T follicular helper cell (primary cell): ENCODE measurements at places on chromosomes 3 and 15.
A peak's percentile ranks its signal among the peaks of the same experiment; 100 is the strongest.

- no peak for DNase-seq
Observed at GRCh38 chr15:52523647-52524046, 5.0 kb downstream of the MYO5A start.

- DNase-seq, result no peak
Observed at GRCh38 chr15:98155356-98155755, 194.9 kb downstream of the ARRDC4 start.

DNA sequence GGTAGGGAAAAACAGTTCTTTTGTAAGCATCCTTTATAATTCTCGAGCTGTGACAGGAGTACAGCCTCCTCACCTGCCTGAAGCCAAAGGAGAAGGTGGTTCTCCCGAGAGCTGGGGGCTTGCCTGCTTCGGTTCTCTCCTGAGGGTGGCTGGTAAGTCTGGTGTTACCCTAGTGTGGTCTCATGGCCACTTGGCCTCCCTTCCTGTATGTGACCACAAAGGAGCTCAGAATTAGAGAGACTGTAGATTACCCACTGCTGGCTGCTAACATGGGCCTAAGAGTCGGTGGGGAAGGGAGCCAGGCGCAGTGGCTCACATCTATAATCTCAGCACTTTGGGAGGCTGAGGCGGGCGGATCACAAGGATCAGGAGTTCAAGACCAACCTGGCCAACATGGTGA is 12.6 kb downstream of the PDHB start:
- DNase-seq, result no peak

- no peak for DNase-seq
Observed at GRCh38 chr3:193940526-193940925, 195.4 kb upstream of the HES1 start.

DNA sequence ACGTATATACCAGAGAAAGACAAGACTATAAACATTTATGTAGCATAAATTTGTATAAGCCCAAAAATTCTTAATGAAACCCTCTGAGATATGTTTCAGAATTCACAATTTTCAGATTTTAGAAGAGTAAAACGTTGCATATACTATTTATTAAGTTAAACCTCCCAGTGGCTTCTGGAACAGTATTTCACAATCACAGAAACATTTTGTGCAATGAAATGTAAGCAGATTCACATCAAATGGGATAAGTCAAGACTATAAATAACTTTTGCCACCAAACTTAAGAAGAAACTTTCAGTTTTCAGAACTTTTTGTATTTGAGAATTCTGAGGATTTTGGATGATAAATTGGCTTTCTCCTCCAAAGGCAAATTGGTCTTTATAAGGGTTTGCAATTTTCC is 9.2 kb downstream of the SLTM start:
- no peak for DNase-seq

- DNase-seq, result no peak
Observed at GRCh38 chr3:35624698-35625097, 14.6 kb upstream of the ARPP21 start.

DNA sequence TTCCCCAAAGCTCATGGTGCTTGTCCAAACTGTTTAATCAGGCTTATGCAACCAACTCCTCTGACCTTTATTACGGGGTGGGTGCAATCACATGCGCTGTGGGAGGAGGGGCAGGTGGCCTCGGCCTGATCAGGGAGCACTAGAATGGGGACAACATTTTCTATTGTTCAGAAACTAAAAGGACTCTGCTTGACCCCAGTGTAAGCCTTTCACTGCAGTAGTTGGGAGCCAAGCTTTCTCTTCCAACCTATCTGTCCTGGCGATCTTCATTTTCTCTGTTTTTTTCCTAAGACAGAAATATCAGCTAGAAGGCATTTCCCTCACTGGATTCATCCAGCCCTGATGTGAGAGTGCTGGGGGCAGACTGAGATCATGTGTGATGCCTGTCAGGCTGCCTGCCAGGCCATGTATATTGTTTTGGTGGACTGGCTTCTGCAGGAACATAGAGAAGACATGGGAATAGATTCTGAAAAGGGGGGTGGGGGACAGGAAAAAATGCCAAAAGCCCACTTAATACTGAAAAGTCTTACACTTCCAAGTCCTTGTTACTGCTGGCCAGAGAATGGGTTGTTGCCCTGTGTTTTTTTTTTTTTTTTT is 627.0 kb upstream of the TBL1XR1 start:
- DNase-seq, result no peak

DNA sequence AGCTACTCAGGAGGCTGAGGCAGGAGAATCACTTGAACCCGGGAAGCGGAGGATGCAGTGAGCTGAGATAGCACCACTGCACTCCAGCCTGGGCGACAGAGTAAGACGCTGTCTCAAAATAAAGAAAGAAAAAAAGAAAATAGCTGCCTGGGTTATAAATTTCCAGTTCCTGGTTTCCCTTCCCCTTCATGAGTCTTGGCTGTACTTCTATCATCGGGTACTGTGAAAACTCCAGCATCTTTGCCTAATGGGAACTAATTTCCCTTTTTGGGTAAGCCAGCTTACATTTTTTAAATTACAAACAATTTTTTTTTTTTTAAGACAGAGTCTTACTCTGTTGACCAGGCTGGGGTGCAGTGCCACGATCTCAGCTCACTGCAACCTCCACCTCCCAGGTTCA is 15.0 kb downstream of the DENND4A start:
- no peak for DNase-seq

- DNase-seq, result no peak
Observed at GRCh38 chr3:134364936-134365765, 9.1 kb downstream of the AMOTL2 start.

- DNase-seq, result no peak
Observed at GRCh38 chr3:112482675-112483074, 16.6 kb downstream of the BTLA start.

- DNase-seq, result no peak
Observed at GRCh38 chr3:18675197-18675596, 250.1 kb upstream of the SATB1 start.

- no peak for DNase-seq
Observed at GRCh38 chr3:147903026-147903425, 493.9 kb downstream of the ZIC1 start.

DNA sequence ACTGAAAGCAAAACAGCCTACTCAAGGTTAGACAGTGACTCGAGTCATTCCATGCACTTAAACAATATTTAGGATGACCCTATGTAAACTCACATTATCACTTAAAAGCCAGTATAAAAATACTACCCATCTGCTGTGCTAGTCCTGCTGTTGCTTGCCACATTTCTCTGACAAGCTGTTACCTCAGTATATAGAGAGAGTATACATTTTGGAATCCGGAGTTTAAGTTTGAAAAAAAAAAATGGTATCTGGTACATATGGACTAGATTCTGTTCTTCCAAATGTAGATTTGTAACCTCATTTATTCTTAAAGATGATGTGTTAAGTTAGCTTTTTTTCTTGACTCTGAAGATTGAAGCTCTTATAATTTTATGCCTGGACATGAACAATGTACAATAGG is 503.8 kb upstream of the TPRG1 start:
- DNase-seq, result no peak

- DNase-seq, result peak; percentile 24
Observed at GRCh38 chr3:171328419-171329082, 131.7 kb downstream of the TNIK start.

GRCh38 chr3:57093971-57094535 is 33.6 kb downstream of the SPATA12 start:
- DNase-seq, result no peak

DNA sequence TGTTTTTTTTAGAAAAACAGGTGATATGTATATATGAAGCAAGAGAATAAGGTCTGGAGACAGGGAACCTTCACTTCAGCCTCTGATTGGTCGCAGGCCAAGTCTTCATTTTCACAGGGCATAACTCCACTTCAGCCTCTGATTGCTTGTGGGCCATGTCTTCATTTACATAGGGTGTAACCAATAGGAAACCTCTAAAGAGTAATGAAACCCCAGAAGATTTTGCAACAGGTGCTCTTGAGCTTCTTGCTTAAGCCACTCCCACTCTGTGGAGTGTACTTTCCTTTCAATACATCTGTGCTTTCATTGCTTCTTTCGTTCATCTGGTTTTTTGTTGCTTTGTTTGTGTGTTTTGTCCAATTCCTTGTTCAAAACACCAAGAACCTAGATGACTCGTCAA is 22.6 kb upstream of the SCG3 start:
- no peak for DNase-seq

- no peak for DNase-seq
Observed at GRCh38 chr3:126329927-126330725, 27.1 kb downstream of the KLF15 start.

DNA sequence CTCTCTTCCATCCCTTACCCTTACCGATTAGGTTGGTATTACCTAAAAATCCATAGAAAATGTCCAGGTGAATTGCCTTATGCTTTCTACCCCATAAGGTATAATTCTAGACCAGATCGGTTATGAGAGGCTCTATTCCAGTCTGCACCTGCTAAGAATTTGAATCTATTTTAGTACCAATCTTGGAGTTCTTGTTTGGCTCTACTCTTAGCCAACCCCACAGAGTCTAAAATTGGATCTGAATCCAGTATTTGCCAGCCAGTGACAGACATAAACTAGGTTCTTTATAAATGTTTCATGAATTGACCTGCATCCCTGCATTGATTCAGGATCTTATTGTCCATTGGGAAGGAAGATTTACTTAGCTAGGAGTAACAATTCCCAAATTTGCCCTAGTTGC is 6.5 kb downstream of the KLHL24 start:
- no peak for DNase-seq

DNA sequence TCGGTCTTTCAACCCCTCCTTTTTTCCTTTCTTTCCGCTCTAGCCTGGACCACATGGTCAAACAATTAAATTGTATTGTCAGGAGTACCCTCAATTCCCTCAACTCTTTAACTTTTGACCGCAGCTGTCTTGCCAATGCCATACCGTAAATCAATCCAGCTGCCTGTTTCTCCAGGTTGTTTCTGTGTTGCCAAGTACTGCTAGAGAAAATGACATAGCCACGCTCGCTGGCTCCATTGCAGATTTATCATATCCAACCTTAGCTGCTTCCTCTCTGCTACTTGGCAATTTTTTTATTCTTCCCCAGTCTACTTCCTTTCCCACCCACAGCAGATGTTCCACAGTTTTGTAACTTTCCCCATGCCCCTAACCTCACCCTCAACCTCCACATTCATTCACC is 60.0 kb downstream of the ZNF385D start:
- no peak for DNase-seq

DNA sequence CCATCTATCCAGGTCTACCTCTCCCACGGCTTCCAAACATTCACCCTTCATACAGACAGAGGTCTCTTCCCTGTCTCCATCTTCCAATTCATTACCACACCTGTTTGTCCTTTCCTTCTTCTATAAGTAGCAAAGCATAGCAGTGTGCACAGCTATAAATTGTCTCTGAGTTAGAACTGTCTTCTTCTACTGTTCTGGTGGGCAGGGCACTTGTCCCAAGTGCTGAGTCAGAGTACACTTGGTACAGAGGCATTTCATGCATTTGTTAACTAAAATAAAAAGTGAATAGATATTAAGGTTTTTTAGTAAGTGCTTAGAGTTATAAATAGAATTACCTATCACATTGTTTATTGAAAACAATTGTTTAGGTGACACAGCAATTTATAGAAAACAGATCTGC is 150.1 kb upstream of the CCDC54 start:
- no peak for DNase-seq

DNA sequence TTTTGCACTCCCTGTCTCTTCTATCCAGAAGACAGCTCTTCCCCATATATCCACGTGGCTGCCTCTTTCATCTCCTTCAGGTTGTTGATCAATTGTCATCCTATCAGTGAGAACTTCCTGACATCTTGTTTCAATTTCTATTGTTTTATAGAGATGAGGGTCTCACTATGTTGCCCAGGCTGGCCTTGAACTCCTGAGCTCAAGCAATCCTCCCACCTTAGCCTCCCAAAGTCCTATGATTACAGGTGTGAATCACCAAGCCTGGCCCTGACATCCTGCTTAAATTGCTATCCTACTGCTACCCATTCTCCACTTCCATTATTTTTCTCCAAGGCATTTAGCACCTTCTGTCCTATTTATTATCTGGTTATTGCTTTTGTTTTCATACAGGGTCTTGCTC is 44.9 kb upstream of the IREB2 start:
- DNase-seq, result no peak
